ENCODE measurements at places on chromosomes 3 and 15. TPM values are rescaled to one million over a fixed set of nuclear protein-coding genes. Genes with fewer than 3 reads are reported as not detected.
A peak's percentile ranks its signal among the peaks of the same experiment; 100 is the strongest.

GRCh38 chr3:64352639-64352992 is 127.3 kb upstream of the PRICKLE2 start:
- no peak for DNase-seq

DNA sequence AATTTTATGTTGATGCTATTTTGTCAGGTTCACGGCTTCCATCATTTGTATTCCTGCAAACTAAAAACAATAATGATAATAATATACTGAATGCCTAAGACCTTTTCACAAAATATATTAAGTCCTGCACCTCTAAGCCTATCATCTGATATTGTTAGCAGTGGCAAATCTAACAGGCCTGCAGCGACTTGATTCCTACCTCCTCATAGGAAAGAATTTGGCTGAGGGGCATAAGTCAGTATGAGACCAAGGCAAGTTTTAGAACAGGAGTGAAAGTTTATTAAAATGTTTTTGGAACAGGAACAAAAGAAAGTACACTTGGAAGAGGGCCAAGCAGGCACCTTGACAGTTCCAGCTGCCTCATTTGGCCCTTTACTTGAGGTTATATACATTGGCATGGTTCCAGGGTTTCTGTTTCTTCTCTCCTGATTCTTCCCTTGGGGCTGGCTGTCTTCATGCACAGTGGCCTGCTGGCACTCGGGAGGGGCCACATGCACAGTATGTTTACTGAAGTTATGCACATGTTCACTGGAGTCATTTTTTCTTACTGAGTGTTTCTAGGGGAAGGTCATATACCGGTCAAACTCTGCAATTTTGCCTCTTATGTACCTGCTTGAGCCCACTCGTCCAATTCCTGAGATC is 418.1 kb downstream of the EPHA6 start:
- no peak for DNase-seq

- DNase-seq = no peak
Measured at GRCh38 chr15:69593981-69594966, 141.7 kb downstream of the RPLP1 start.

GRCh38 chr3:18071833-18072232 is 329.4 kb upstream of the TBC1D5 start:
- DNase-seq = no peak

- no peak for DNase-seq
Measured at GRCh38 chr3:60972599-60972998, 278.7 kb downstream of the FHIT start.

DNA sequence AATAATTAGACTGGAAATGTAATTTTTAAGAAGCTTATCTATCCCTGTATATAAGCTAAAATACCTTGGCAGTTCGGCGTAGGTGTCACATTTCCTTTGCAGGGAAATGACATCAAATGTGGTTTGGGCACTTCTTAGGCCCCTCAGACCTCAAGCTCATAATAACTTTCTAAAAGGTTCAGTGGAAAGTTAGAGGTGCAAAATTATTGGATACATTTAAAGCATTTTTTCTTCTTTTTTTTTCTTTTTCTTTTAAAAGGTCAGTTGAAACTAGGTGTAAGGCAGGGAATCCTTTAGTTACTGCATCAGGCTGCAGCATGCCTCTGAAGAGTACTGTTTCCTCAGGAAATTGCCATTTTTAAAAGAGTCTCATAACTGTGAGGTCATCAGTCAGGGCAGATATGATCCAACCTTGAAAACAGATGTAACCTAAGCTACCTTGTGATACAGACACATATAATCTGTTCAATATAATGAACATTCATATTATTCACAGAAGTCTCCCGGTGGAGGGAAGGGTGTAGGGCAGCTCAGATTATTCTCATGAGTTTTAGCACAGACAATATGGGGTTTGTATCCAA is 4.8 kb downstream of the SACM1L start:
- peak; percentile 15 for DNase-seq

DNA sequence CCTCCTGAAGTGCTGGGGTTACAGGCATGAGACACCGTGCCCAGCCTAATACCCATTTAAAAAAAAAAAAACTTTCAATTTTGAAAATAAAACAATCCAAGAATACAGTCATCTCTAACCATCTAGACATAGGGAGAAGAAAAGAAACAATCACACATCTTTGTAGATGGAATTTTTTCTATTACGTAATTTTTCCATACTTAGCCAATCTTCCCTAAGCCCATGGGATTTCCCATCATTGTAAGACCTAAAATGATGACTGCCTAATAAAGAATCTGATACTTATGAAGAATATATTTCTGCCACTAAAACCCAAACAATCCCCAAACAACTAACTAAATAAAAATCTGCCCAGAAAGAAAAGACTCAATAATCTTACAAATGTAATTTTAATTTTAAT is 88.7 kb downstream of the CBLB start:
- no peak for DNase-seq

DNA sequence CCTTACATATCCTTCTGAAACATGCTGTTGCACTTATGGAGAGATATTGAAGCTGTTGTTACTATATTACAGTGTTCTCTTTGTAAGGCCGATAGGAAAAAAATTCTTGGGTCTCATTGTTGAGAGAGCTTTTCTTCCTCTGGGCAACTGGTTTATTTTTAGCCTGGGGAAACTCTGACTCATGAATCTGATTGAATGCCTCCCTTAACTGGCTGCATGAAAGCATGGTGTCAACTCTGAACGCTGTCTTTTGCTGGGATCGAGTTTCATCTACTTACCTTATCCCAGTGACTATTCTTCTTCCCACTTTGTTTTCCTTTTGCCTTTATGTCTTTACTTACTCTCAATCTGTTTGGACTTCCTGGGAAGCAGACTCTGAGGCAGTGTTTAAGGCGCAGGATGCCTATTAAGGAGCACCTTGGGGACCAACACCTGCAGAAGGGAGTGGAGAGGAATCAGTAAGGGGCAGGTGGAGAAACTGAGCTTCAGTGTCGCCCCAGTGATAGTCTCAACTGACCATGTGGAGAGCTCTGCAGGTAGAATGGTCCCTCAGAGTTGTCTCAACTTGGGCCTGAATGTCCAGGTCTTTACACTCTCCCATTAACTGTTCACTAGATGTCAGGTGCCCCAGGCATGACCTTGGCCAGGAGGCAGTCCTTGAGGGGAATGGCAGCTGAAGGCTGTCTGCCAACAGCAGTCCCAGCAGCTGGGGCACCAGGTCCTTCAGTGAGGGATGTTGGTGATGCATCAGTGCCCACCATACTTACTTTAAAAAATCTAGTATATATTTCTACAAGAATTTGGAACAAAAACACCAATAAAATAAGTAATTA is 88.9 kb upstream of the CCNL1 start:
- DNase-seq = no peak

DNA sequence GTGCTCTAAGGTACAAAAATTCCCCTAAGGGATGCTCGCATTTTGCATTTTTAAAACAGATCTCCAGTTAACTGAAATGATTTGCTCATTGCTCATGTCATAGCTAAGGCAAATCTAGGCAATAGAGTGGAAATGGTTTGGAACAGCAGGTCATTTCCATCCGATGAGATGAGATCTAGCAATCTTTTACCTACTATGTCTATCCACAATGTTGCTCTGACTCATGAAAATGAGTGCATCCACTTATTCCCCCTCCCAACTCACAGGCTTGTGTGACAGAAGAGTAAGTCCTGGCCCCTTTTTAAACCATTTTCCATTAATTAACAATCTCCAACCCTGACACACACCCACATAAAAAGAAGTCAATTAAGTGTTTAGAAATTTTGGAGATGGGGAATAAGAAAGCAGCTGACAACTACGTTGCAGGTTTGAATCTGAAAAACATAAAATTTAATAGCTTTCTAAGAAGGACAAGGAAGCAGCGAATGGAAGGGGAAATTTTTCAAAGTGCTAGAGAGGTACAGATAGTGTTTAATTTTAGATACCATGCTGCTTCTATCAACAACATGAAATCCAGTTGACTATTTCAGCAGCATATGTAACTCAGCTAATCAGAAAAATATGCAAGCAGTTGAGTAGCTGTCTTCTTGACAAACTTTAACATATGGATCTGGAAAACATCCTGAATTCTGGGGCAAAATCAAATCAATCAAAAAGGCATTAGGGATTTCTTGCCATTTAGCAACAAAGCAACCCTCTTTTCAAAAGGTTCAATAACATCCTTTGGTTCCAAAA is 112.0 kb downstream of the TMCO5A start:
- DNase-seq = no peak

DNA sequence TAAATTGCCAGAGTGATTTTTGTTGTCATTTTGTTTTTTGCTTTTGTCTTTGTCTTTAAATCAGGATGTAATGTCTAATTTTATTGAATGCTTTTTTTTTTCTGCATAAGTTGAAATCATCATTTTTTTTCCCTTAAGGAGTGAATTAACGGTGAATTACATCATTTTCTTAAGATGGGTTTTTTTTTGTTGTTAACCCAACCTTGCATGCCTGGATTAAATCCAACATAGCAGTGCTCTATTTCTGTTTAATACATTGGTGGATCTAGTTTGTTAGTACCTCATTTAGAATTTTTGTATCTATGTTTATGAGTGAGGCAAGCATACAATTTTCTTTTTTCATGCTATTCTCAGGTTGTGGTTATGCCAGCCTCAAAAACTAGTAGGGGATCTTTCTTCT is 186.4 kb upstream of the TMC3 start:
- DNase-seq = no peak

DNA sequence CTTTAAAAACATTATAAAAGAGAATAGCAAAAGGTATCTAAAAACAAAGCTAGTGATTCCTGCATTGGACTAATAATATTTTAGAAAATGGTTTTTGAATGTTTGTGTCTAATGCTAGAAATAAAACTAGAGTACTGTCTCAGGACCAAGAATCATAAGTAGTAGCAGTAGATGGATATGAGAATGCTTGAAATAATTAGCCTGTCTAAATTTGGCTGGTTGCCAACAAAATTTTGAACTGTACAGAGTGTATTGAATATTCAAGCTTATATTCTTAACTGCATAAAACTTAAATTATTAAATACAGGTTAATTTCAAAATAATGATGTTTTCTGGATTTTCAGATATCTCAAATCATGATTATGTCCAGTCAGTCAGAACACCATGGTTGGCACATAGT is 14.0 kb downstream of the ABHD5 start:
- DNase-seq = no peak

- DNase-seq = no peak
Measured at GRCh38 chr3:56737006-56737405, 53.9 kb upstream of the TASOR start.

Gene GOLGA6L9
- total RNA-seq = 1.6 TPM

Gene GREM1
- total RNA-seq = not detected

Gene DLEC1
- total RNA-seq = 1.3 TPM

Gene LTK
- total RNA-seq = 0.27 TPM

Gene P2RY12
- not detected for total RNA-seq

Gene RGMA
- total RNA-seq = 0.20 TPM
